ENCODE measurements at places on chromosomes 13 and 19.

GRCh38 chr19:33777753-33778088 lies 18.9 kb upstream of the KCTD15 start:
- DNase-seq, result no peak

GRCh38 chr19:18616023-18616422 lies 3.4 kb downstream of the TMEM59L start:
- DNase-seq, result no peak

DNA sequence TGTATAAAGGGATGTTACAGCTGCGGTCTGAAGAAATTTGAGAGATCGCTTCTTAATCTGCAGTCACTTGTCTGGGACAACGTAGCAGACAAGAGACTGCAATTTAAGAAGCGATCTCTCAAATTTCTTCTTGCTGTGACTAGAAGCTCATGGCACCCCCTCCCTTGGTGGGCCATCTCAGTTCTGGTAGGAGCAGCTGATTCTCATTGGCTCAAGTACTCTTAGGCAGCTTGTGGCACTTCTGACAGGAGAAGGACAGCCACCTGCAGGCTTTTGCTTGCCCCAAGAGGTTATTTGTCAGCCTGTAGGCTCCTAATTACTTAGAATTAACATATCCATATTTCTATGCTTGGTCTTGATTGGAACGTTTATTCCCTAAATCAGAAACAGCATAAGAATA lies 503.0 kb downstream of the DCT start:
- DNase-seq, result no peak

DNA sequence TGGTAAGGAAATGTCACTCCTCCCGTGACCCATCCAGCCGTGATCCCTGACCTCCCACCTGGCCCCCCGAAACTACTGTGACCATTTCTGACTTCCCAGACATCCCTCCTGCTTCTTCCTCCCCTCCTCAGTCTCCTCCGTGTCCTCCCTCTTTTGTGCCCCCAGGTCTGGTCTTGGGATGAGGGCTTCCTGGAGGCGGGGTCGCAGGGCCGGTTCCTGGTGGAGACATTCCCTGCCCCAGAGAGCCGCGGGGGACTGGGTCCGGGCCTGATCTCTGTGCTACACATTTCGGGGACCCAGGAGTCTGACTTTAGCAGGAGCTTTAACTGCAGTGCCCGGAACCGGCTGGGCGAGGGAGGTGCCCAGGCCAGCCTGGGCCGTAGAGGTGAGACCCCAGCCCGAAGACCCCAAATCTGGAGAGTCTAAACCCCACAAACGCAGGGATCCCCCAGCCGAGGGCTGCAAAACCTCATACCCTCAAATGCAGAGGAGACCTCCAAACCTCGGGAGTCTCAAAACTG lies 5.0 kb downstream of the KIRREL2 start:
- DNase-seq, result no peak

GRCh38 chr13:46396341-46396740 lies 9.3 kb upstream of the RUBCNL start:
- DNase-seq, result no peak

DNA sequence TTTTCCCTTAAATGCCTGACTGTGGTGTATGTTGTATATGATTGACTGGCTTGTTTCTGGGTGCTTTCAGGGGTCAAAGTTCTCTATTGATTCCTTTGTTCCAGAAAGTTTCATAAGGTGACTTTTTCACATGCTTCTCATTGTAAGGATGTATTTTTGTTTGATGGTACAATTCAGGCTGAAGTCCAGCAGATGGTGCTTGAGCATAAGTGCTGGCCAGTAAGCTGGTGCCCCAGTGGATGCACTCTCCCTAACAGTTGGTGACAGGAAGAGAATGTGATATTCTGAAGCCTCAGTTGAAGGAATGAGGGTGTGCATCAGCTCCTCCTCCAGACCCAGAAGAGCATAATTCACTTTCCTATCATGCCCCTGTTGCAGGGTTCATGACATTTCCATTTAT lies 1941.6 kb upstream of the PRR20A start:
- no peak for DNase-seq

- DNase-seq, result no peak
These were observed 276.4 kb downstream of the KLF5 start for GRCh38 chr13:73335210-73335609.

All from heart right ventricle (tissue), 16 donors.